NK-92 treated with Interleukin-12 subunit alpha and Interleukin-12 subunit beta, amount 100 ng/mL, for 24 hours (cell line): ENCODE measurements at places on chromosomes 5 and 9.

GRCh38 chr9:21993893-21994555, at the start of gene CDKN2A:
Gene CDKN2A (minus strand): TSS chr9:21994392.
- DNase-seq = peak; percentile 93

DNA sequence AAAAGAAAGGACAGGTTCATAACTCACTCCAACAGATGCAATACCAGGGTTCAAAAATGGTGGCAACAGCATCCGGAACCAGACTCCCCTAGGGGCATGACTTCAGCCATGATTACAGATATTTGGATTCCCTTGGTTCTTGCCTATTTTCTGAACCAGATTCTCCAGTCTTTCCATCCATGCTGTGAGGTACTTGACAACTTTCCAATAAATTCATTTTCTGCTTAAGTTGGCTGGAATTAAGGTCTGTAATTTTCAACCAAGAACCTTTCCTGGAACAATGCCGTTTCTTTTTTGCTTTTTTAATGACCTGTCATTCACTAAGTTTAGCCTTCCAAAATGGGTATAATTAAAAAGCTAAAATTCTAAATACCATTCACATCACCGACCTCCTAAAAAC, 52.2 kb downstream of the SCAI start:
- no peak for DNase-seq

DNA sequence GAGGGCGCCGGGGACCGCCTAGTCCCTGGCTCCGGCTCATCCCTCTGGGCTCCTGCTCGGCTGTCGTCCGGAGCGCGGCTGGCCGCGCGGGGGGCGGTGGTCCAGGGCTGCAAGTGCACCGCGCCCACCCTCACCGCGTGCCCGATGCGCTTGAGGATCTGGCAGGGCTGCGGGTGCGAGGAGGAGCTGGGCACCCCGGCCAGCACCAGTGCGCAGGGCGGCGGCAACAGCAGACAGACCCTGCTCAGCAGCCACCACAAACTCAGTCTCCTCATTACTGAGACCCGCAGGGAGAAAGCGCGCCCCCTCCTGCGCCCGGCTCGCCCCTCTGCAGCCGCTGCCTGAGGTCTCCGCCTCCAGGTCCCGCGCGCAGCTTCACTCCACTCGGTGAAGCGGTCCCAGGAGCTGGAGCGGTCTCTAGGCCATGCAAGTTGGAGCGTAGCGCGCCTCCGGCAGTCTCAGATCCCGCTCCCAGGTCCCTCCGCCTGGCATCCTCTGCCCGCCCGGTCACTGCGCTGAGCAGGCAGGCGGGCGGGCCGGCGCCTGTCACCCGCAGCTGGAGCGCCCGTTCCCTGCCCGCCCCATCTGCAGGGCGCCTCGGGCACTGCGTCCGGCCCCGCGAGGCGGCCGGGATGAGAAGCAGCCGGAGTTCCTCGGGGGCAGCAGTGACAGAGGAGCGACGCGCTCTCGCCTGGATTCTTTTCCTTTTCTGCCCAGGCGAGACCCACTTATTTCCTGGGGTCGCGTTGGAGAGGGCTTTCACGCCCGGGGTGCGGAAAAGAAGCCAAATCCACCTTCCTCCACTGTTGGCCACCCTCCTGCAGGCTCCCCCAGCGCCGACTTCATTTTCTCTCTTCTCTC, 512 bp downstream of the GRIN3A start:
- no peak for DNase-seq

- DNase-seq = no peak
Observed at GRCh38 chr5:149063896-149064478, 1.1 kb upstream of the SH3TC2 start.

GRCh38 chr9:14096258-14096922, 217.6 kb downstream of the NFIB start:
- no peak for DNase-seq

DNA sequence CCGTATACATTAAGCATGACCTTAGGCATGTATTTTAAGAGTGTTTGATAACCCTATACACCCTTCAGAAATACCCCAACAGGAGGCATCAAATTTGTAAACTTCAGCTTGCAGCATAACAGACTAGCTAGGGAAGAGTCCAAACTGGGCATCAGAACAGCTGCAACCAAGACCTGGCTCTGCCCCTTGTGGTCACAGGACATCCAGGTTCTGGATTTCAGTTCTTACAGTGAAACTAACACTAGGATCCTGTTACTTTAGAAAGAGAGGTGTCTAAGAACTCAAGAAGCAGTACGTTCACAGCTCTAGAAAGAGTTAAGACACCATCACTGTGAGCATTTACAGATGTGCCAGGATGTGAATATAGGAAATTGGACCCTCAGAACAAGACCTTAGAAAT, 229.8 kb downstream of the BNC2 start:
- no peak for DNase-seq

DNA sequence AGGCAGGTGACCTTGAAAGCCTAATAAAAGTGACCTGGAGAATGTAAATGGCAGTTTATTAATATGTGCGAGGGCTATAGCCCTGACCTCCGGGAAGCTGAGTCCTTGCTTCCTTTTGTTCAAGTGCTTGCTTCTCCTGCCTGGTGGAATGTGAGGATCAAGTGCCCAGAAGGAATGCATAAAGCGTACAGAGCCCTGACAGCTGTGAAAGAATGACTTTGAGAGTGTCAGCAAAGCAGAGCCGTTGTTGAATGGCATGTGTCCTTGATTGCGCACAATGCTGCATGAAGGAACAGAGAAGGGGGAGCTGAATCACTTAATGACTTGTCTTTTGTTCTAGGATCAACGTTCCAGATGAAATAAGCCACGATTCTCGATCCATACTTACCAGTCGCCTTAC, 133.0 kb downstream of the SLF1 start:
- DNase-seq = no peak

DNA sequence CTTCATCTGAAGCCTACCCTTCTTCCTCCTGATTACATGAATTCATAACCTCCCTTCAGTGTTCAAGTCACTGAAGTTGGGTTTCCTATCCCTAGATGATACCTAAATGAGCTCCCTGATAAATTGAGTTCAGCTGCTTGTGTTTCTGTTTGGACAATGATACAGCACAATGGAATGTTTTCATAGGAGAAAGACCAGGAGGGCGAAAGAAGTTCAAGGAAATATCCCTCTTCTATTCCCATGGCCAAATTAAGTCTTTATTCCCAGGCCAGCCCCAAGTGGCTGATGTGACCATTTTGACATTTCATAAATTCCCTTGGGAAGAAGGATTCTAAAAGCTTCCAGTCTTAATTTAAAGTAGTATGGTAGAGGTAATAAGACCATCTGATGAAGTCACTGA, 555.8 kb upstream of the CLINT1 start:
- no peak for DNase-seq

DNA sequence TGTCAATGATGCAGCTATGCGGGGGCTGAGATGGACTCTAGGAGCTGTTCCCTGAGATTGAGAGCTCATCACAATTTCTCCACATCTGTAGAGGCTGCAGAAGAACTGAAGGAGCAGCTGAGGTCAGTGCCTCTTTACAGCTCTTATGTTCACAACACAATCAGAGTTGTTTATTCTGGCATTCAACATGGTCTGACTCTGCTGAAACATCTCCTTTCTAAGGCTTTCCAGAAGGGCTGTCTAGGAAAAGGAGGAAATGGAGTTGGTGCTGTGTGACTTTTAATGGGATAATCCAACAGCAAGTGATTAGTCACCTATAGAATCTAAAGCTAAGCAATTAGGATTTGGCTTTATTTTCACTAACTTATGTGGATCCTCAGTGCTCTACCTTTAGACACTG, 6.0 kb downstream of the POU5F2 start:
- no peak for DNase-seq

DNA sequence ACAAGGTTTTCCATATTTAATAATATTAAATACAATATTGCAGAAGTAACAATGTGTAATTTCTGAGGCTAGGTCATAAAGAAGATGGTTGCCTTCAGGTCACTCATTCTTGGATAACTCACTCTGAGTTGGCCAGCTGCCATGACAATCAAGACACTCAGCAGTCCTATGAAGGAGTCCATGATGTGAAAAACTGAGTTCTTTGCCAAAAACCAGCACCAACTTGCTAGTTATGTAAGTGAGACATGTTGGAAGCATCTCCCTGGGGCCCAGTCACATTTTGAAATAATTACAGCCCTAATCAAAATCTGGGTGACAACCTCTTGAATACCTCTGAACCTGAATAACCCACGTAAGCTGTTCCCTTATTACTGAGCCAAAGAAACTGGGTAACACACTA, 453.2 kb downstream of the CDH18 start:
- DNase-seq = no peak

- no peak for DNase-seq
Observed at GRCh38 chr9:133680250-133680975, 44.2 kb downstream of the DBH start.

DNA sequence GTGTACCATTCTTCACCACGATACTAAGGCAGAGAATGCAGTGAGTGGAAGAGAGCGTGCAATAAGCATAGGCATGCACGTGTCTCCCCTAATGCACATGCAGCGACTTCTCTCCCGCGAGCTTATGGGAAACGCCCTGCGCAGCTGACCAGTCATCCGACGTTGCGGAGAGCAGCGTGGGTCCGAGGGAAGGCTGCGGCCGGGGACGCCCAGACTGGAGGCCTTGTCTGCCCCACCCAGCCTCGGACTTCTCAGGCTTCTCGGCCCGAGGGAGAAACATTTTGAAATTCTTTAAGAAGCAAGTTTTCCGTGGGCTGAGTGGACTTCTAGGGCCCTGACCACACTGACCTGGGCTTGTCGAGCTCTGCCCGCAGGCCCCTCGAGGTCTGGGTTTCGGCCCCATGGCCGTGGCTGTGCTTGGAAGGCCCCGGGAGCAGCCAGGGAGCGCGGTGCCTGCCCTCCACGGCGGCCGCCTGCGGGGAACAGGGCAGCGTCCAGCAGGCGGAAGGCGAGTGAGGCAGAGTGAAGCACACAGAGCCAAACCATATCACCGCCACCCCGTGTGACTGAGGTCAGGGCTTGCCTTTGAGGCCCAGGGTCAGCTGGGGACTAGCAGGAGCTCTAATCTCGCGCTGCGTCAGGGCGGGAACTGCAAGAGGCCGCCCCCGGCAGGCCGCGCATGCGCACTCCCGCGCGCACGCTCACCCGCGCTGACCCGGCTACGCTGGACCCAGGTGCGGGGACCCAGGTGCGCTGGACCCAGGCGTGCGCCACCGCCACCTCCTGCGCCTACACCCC, 60.0 kb upstream of the IRX1 start:
- no peak for DNase-seq

GRCh38 chr5:61330341-61330844, 1.7 kb upstream of the ZSWIM6 start:
- DNase-seq = peak; percentile 53

GRCh38 chr5:158224253-158224652, 365.3 kb upstream of the CLINT1 start:
- DNase-seq = no peak

DNA sequence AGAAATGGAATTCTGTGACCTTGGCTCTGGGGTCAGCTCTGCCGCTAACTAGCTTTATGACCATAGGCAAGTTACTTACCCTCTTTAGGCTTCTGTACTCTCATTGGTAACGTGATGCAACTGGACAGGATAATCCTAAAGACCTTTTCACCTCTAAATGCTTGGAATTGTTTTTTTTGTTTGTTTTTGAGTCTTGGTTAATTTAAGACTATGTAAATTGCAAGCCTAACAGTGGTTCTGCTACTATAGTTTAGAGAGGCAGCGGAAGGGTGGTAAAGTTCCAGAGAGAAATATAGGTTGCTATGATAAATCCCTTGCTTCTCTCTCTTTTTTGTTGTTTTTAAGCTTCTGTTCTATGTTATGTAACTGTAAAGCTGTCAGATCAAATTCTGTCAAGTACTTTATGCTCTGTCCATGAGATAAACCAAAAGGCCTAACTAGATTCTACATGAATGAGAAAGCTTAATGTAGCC, 17.6 kb downstream of the FAM169A start:
- no peak for DNase-seq

GRCh38 chr5:127878174-127878750, 175.1 kb downstream of the CCDC192 start:
- DNase-seq = no peak

DNA sequence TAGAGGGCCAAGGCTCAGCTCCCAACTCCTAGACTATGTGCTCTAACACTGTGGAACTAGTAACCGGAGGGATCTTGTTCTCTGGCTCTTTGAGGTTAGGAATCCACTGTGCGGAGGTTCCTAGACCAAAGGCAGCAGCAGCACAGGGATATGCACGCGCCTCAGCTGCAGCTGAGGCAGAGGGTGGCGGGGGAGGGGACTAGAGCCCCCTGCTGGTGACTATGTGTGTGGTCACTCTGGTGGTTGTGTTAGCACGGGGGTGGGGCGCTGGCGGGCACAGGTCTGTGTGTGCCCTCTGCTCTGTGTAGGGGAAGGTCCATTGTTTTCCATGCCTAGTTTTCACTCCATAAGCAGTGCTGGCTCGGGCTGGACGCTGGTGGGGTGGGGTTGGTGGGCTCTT, 458.0 kb upstream of the IZUMO3 start:
- DNase-seq = no peak

DNA sequence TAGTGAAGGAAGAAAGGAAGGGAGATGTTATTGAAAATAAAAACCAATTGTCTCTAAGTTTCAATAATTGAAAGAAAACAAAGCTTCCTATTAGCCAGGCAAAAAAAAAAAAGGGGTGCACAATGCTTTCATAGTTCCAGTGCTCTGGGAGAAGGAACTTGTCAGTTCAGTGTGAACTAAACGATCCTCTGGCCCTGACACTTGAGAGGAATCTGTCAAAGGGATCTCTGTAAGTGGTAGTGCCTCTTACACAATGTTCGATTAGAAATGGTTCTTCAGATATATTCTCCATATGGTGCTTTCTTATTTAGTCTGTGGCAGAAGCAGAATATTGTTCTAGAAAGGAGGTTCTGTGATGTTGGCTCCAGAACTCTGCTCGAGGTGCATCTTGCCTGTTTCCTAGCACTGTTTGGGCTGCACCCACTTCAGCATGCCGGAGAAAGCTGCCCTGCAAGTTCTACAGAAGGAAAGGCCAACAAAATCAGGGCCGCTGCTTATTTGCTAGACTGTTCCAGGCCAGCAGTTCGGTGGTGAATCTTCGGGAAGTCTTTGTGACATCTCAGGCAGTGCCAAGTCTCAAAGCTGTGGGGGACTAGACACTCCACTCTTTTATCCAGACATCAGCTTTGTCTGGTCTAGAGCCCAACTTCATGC, 90.9 kb downstream of the PIK3R1 start:
- DNase-seq = no peak

- no peak for DNase-seq
Observed at GRCh38 chr9:91187311-91187964, 174.3 kb downstream of the AUH start.

- DNase-seq = no peak
Observed at GRCh38 chr9:105047742-105048041, 119.7 kb upstream of the ABCA1 start.

DNA sequence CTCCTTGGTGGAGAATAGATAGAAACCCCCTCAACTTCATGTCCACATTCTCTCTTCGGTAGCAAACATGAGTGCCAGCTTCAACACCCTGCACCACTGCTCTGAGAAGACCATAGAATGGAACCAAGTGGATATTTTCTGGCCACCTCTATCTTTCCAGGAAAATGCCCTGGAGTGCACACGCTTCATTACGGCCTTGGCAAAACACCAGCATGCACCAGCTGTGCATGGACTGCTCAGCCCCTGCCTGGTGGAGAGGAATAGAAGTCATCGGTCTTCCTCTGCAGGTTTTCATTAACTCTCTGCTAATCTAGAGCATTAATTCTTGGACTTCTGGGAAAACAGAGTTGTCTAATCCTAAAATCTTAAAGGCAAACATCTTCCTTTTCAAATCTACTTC, 211.6 kb upstream of the TMEM161B start:
- DNase-seq = no peak

- DNase-seq = no peak
Observed at GRCh38 chr5:10295619-10296326, 11.9 kb downstream of the CMBL start.

- peak; percentile 80 for DNase-seq
Observed at GRCh38 chr9:76394195-76394959, at the start of gene RFK. Gene RFK (minus strand): TSS chr9:76394426. CDS start chr9:76394171, 255 bp downstream.
